ENCODE measurements at places on chromosomes 16 and 17.

DNA sequence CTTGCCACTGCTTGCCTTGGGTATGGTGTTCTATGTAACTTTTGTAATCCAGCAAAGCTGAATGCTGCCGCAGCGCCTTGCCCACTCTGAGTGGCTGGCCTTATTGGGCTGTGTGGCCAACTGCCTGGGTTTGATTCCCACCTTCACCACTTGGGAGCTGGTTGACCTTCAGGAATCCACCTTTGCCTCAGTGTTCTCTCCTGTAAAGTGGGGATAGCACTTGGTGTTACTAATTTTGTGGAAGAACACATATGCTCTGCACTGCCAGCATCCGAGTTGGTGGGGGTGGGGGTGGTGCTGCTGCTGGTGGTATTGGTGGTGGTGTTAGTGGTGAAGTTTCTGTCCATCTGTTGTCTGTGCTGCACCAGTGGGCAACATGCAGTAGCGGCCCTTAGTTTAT, 32.8 kb downstream of the AKAP1 start:
- DNase-seq = no peak

- no peak for DNase-seq
Observed at GRCh38 chr17:680529-680928, 34.1 kb downstream of the VPS53 start.

DNA sequence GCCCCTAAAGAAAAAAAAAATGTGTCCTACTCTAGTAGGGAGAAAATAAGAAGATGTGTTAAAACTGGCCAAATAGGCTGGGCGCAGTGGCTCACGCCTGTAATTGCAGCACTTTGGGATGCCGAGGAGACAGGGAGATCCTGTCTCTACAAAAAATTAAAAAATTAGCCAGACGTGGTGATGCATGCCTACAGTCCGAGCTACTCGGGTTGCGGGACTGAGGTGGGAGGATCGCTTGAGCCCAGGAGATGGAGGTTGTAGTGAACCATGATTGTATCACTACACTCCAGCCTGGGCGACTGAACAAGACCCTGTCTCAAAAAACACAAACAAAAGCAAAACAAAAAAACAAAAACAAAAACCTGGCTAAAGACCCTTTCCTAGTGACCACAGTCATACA, 15.9 kb downstream of the ZFHX3 start:
- DNase-seq = no peak

- no peak for DNase-seq
Observed at GRCh38 chr16:49000594-49000993, 281.0 kb downstream of the CBLN1 start.

- no peak for DNase-seq
Observed at GRCh38 chr17:37286430-37286829, 89.4 kb upstream of the C17orf78 start.

- DNase-seq = no peak
Observed at GRCh38 chr16:12507366-12507765, 296.3 kb downstream of the CPPED1 start.

DNA sequence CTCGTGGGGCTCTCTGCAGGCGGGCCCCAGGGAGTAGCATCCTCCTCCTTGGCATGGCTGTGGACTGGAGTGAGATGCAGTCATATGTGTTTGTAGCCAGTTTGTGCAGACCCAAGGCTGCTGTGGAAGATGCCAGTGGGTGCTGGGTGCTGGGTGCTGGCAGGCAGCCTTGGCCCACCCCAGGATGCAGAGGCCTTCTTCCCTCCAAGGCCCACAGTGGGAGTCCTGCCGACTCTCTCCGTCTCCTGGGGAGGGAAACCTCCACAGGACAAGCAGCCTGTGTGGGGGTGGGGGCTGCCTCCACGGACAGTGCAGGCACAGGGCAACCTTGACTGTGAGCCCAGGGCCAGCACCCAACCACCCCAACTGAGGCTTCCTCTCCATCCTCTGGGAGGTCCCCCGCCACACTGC, 13.8 kb upstream of the TMEM92 start:
- DNase-seq = no peak

GRCh38 chr17:69575346-69575761, 160.9 kb downstream of the MAP2K6 start:
- no peak for DNase-seq

- DNase-seq = no peak
Observed at GRCh38 chr17:34319039-34319483, at the start of gene CCL8. Gene CCL8 (plus strand): TSS chr17:34319435. CDS start chr17:34319502, 67 bp downstream.

DNA sequence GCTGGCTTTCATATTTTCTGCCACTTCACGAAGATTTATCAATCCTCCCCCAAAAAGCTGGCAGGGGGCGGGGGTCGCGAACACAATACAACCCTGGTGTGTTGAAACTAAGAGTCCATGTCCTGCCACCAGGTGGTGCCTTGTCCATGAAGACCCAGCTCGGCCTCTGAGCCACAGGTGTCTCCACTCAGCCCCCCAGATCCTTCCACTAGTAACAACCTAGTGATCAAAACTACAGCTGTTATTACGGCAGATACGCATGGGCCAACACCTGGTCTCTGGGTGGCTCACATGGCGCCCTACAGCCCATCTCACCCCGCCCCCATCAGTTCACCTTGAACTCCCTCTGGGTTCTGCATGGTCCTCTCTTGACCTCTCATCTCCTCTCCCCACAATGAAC, 27.7 kb downstream of the USP7 start:
- DNase-seq = no peak

GRCh38 chr16:27481282-27481934, 68.3 kb downstream of the GTF3C1 start:
- DNase-seq = no peak

DNA sequence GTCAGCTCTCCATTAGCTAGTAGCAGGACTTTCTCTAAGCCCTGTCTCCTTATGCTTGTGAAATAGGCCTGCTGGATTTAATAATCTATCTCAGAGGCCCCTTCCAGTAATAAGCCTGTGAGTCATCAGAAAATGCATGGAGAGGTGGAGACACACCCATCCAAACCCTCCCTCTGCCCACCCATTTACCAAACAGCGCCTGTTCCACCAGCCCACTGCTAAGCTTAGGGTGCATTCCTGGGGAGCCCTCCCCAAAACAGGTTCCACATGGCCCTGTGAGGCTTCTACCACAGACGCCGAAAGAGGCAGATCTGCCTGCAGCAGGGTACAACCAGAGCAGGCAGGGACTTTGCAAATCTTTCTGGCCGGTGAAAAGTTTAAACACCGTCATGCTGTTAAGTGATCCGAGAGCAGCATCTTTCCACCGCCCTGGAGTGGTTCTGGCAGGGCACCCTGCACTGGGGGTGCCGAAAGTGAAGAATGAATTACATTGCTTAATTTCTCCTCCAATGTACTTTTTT, 99.3 kb downstream of the GAS7 start:
- no peak for DNase-seq

DNA sequence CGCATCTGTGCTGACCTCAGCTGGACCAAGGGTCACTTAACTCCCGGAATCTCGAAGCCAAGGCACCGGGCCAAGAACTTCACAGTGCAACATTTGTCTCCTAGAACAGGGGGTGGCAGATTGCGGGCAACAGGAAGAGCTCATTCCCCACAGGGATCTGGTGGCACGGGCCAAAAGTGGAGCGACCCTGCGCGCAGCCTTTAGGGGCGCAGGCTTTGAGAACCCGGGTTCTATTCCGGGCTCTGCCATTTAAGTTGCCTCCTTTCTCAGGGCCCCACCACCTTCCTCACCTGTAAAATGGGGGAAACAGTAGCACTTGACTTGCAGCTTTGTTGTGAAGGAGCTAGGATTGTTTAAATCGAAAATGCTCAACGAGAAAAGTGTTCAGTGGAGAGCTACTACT, 651 bp downstream of the SHMT1 start:
- no peak for DNase-seq

GRCh38 chr17:41695134-41695661, 6.5 kb downstream of the EIF1 start:
- DNase-seq = no peak
